ENCODE measurements at places on chromosomes 11 and 22.

GRCh38 chr11:45839204-45839603, 8.1 kb upstream of the CRY2 start:
- DNase-seq, result no peak

DNA sequence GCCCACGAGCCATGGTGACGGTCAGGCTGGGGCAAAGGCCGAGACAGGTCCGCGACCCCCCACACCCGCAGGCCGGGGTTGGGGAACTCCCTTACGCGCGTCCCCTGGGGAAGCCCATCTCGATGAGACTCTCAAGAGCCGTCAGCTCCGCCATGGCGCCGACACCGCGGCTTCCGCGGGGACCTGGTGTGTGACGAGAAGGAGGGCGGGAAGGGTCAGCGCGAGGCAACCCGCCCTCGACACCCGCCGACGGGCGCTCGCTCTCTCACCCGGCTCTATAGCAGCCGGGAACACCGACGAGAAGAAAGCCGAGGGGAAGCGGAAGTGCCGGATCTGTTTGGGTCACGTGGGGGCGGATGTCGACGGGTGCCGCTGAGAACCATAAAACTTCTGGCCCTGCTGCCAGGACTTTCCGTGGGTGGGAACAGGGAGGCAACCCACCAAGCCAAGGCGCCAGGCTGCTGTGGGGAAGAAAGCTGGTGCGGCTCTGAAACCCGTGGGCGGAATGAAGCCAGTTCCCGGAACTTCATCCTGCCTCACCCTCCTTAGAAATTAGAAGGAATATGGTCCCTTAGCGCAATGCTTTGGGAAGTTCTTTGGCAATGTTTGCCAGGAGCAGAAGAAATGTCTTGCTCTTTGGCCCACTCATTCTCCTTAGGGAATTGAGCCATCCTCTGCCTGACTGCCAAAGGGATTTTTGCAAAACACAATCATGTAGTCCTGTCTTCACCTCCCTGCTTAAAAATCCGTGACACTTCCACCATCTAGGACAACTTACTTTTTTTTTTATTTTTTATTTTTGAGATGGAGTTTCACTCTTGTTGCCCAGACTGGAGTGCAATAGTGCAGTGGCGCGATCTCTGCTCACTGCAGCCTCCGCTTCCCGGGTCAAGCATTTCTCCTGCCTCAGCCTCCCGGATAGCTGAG, at the start of gene UBXN1:
Gene UBXN1 (minus strand): TSS at position 304 of the 927 bp plus-strand sequence. CDS start 150 bp downstream, at position 154.
- peak; percentile 93 for DNase-seq

DNA sequence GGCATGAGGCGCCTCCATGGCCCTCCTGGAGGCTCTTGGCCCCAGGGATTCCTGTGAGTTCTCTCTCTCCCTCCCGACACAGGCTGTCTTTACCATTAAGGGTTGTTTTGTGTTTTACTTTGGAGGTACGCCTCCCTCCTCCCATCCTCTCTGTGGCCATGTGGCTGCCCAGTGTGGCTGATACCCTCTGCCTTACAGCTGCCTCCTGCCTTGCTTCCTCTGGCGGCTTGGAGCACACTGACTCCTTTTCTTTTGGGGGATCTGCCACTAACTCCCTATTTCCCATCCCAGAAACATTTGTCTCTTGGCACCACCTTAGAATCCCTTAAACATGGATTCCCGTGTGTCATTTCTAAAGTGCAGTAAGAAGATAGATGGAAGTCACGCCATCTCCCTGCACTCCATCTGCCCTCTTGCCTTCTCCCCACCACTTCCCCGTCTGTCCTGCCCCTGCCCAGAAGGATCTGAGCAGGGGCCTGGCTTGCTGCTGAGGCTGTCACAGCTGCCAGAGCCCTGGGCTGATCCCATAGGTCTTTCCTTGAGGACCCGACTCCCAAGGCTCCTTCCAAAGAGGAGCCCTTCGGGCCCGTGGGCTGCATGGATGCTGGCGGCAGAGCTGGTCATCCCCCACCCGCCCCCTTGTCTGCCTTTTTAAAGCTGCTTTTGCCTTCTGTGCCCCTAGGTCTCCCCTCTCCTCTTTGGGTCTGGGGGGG, 15.1 kb upstream of the ACR start:
- no peak for DNase-seq

GRCh38 chr22:19816372-19817119, 38.1 kb downstream of the GNB1L start:
- DNase-seq, result peak; percentile 1

DNA sequence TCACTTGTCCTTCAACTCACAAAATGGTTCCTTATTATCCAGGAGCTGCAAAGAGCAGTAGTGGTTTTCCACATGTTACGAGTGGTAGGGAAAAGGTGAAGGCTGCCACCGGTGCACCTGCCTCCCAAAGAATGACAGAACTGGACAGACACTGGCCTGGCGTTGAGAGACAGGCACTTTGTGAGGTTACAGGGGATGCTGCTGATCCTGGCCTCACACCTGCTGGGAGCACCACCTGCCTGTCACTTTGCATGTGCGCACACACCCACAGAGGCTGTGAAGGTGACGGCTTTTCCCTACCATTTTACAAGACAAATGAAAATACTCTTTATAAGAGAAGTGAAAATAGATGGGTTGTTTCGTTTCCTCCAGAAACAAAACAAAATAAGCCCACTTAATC, 175.3 kb upstream of the B3GAT1 start:
- DNase-seq, result no peak

- no peak for DNase-seq
Measured at GRCh38 chr11:43674560-43674959, 6.0 kb upstream of the HSD17B12 start.

DNA sequence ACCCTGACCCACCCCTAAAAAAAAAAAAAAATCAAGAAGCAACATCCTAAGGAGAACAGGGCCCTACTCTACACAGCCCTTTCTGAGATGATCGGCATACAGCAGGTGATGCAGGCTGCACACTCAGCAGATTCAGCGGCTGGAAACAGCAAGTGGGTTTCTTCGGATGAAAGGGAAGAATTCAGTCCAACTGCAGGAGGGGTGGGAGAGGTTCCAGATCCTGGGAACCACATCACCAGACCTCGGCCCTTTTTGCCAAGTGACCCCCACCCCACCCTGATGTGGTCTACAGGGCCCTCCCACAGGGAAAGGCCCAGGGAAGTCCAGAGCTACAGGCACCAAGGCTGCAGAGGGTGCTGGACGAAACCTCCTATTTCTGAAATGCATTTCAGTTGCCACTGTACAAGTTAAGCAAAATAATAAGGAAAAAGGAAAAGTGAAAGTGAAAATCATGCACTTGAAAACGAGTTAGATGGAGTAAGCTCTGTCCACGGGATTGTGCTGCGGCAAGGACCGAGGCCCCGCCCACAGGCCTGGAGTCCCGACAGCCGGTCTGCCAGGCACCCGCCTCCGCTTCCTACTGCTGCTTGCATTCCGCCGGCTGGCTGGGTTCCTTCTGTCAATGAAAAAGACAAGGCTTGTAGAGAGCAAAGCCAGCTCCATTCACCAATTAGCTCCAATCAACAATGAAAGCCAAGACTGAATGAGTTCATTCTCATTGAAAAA, 16.0 kb upstream of the PHLDA2 start:
- DNase-seq, result peak; percentile 95

GRCh38 chr11:34860518-34860917, 55.7 kb downstream of the APIP start:
- no peak for DNase-seq

Data from dorsolateral prefrontal cortex (tissue), 122 donors.